ENCODE measurements at places on chromosomes 7 and 10. TPM values are rescaled to one million over a fixed set of nuclear protein-coding genes. Genes with fewer than 3 reads are reported as not detected.

GNAT3 gene
- total RNA-seq, result not detected

SLC29A4 gene
- total RNA-seq, result 32.5 TPM

RAMP3 gene
- not detected for total RNA-seq

GHITM gene
- total RNA-seq, result 105 TPM

ICA1 gene
- 3.5 TPM for total RNA-seq

PDE6C gene
- total RNA-seq, result not detected

CH25H gene
- not detected for total RNA-seq

LRRN3 gene
- total RNA-seq, result 6.1 TPM

DNA sequence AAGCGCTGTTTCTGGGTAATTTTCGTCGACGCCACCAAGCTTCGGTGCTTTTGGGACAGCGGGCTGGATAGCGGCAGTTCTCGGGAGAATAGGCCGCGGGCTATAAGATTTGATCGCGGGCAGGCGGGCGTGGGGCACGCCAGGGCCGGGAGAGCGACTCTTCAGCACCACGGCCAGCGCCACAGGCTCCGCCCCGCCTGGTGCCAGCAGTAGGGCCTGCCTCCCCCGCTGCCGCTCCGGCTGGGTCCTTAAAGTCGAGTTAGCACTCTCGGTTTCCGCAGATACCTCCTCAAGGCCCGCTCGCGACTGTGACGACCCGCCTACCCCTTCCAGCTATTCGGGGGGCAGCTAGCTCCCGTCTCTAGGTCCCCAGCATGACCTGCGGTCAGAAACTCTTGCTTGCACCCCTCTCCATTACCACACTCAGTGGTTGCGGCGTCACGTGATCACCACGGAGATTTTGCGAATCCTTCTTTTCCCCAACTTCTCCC, 9.4 kb downstream of the NXPH1 start:
- DNase-seq, result peak; percentile 84

DNA sequence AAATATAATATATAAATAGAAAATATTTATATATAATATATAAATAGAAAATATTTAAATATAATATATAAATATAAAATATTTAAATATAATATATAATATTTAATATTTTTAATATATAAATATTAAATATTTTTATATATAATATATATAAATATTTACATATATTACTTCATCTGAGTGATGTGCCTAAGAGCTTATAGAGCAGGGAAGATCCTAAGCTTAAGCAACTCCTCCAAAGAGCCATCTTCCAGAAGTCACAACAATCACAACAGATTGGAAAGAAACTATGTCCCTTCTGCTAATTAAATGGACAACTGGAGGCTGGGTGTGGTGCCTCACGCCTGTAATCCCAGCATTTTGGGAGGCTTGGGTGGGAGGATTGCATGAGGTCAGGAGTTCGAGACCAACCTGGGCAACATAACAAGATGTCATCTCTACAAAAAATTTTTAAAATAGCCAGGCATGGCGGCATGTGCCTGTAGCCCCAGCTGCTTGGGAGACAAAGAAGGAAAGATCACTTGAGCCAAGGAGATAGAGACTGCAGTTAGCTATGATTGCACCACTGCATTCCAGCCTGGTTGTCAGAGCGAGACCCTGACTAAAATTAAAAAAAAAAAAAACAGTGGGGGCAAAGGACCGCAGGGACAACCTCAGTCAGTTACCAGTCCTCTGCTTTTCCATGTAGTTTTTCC, 198.7 kb downstream of the SKIDA1 start:
- no peak for DNase-seq

GRCh38 chr7:142320883-142321282, 63.0 kb upstream of the PRSS58 start:
- no peak for DNase-seq

DNA sequence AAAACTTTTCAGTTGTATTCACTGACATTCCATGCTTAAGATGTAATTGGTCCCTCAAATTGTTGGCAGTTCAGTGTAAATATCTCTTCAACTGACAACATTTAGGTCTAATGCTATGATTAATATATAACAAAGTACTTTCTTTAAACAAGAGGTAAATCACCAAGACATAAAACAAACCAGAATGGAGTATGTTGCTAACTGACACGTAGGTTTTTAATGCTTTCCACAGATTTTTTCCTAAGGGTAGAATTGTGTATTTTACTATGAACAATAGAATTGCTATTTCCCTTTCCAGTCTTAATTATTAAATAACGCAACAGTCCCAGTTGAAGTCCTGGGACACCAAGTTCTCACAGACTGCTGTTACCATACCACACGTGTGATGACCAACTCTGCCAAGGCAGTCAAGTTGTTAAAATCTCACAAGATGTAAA, 4.1 kb downstream of the JCAD start:
- DNase-seq, result no peak

- no peak for DNase-seq
These were observed 808.7 kb downstream of the XPNPEP1 start for GRCh38 chr10:109114579-109114978.

DNA sequence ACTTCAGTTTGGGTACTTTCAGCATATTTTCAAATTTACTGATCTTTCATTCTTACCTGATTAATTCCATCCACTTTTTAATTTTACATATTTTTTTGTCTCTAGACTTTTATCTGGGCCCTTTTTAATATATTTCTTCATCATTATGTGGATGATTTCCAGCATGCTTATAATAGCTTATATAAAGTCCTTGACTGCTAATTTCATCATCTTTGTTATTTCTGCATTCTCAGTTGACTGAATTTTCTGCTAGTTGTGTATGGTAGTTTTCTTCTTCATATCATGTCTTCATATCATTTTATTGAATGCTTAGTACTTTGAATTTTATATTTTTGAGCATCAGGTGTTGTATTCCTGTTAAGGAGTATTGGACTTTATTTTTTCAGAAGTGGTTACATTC, 39.6 kb downstream of the STAM start:
- DNase-seq, result no peak

DNA sequence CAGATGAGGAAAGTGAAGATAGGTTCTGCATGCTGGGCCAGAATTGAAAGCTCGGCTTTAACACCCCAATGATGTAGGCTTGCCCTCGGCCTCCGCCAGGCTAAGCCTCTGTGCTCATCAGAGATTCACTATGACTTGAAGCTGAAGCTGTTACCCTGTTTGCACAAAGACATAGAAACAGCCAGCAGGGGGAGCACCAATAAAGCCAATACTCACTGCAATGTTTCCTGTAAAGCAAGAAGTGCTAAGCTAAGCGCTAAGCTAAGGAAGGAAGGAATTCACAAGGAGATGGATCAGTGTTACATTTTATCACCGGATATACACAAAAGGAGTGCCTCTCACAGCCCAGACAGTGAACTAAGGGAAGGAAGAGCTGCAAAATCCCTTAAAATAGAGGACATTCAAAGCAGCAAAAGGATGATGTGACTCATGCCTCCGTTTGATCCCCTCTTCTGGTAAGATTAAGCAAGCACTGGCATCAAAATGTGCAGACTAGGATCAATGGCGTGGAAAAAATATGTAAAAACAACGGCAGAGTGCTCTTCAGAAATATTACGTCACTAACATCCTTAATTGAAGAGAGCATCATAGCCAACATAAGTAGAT, 153.8 kb downstream of the COBL start:
- DNase-seq, result peak; percentile 92

DNA sequence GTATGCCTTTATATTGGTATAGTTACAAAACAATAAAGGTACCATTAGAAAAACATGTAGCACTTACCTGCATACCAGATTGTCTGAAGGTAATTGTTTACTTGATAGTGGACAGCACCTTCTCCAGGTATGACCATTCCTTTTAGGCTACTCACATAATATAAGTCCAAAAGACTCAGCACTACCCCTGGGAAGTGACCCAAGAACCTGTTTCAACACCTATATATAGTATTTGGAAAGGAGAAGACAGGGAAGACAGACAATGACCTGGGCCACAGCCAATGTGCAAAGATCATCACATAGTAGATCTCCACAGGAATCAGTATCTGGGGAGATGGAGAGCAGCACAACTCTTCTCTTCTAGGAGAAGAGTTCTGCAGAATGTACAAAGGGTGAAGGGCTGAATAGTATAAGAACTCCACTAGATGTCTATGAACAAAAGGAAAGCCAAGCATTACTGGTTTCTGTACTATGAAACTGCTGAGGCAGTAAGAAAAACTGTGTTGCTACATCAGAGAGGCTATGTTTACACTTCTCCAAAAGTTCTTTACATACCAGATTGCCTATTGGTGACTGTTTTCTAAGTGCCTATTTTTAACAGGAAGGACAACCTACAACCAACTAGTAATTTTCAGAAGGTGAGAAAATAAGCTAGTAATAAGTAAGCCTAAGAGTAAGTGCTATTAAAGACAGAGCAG, 159.2 kb downstream of the BTAF1 start:
- no peak for DNase-seq

DNA sequence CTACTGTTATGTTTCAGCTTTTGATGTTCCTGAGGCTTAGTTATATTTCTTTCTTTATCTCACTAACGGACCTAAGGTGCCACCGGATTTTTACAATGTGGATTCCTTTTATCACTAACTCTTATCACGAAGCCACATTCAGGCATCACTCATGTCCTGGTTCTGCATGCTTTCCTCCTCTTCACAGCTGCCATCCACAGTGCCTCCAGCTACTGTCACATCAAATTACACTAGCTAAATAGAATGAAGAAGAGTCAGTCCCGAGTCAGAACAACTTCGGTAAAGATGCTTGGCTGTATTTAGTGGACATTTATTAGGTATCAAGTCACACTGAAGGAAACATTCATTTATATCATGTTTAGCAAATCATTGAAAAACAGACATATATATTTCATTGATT, 153.2 kb downstream of the NEBL start:
- DNase-seq, result no peak

GRCh38 chr10:27736396-27736795, 9.2 kb downstream of the MKX start:
- DNase-seq, result no peak

GRCh38 chr10:121736315-121737130, 138.3 kb upstream of the FGFR2 start:
- no peak for DNase-seq

DNA sequence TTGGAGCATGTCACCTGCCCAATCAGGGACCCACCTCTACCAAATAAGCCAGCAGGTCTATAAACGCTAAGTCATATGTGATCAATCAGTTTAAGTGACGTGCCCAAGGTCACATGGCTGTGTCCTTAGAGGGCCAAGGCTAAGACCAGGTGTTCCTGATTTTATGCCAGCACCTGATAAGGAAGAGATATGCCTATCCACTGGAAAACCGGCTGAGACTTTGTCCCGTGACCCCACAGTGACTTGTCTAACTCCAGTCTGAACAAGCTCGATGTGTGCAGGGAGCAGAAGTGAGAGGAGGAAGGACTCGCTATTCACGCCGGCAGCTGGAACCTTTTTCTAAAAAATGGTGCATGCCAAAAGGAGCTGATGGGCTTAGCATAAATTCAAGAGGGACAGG, 57.0 kb downstream of the PRKAG2 start:
- DNase-seq, result no peak

DNA sequence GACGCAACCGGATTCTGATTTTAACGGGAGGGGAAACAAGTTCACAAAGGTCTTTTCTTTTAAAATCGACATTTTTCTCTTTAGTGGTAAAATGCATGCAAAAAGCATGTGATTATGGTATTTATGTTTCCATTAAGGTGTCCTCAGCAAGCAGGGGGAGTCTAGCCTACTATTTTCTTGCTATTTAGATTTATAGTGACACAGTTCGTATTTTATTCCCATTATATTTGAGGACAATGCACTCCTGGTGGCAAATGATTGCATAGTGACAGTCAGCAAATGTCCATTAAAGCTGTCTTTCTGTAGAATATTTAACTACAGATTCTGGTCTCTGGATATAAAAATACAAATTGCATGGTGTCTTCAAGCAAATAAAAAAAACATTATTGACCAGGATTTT, 554.2 kb downstream of the PARD3 start:
- no peak for DNase-seq

DNA sequence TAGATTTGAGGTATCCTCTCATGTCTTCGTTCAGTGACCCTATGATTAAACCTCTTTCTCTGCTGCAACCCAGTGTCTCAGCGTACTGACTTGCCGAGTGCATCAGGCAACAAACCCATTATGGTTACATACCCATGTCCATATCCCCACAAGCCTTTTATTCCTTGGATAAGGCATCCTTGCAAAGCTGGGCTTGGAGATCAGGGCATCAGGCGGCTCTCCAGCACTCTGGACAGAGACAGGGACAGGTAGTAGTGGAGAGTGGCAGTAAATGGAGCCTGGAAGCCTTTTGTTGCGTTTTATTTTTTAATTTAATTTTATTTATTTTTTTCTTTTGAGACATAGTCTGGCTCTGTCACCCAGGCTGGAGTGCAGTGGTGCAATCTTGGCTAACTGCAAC, 32.0 kb upstream of the NPFFR1 start:
- no peak for DNase-seq

DNA sequence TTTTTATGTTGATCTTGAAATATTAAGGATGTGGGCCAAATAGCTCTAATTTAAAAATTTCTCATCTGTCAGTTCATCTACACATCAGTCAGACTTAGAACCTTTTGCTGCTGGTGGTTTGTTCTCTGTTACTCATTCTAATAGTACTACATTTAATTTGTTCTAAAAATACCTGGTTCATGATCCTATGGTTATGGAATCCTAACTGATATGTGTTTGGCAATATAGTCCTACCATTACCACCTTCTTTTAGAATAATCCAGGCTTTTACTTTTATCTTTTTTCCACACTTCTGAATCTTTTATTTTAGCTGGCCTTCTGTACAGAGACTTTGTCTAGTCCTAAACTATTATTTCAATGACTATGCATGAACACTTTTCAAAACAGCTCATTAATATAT, 116.9 kb downstream of the SVOPL start:
- no peak for DNase-seq

DNA sequence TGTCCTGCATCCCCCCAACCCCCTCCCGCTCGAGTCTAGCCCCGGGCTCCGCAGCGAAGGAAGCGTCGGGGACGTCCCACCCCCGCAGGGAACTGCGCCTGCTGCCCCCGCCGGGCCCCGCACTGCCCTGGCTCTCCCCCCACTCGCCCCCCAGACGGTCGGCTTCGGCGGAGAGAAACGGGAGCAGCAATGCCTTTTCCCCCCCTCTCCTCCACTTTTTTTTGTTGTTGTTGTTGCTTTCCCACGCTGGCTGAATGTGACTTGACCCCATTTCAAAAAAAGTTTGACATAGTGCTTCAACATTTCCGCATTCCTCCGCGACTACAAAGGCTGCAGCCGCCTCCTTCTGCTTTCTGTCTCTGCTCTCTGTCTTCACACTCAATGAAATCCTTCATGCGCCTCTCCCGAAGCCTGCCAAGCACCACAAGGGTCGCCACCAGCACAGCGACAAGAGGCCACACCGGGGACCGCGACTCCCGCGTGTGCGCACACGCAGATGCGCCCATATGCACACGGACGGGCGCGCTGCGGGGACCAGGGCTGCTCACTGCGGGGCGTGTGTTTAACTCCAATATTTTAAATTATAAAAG, 1.0 kb downstream of the CDK6 start:
- peak; percentile 65 for DNase-seq

GRCh38 chr10:29873941-29874484, 185.4 kb downstream of the JCAD start:
- no peak for DNase-seq

DNA sequence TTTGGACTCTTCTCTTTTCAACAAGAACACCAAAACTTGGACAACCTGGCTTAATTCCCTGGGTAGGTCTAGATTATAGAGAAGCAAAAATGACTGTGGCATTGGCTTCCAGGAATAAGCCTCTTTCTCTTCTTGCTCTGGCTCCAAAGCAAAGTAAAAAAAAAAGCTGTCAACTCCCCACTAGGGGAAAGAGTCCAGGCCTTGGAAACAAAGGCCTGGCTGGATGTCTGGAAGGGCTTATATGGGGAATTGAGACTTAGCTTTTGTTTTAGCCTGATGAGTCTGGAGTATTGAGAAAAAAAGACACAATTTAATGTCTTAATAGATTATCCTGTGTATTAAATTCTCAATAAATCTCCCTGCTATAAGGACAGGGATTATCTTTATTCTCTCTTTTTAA, 300.6 kb downstream of the SORCS3 start:
- no peak for DNase-seq

Data from neural crest cell (in vitro differentiated cells).